ENCODE measurements at places on chromosomes 6 and 20.
A peak's percentile ranks its signal among the peaks of the same experiment; 100 is the strongest.

DNA sequence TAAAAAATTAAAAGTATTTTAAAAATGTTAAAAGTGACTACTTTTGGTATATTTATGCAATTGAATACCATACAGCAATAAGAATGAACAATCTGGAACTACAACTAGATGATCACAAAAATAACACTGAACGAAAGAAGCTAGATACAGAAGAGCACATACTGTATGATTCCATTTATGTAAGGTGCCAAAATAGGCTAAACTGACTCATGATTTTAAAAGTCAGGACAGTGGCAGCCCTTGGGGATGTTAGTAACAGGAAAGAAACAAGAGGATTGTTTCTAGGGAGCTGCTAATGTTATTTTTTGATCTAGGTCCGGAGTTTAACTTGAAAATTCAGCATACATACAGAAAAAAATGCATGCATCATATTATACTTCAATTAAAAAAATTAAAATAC is 42.3 kb downstream of the KIF13A start:
- DNase-seq, result no peak

GRCh38 chr20:49661560-49662329 is 51.9 kb downstream of the B4GALT5 start:
- DNase-seq, result no peak

DNA sequence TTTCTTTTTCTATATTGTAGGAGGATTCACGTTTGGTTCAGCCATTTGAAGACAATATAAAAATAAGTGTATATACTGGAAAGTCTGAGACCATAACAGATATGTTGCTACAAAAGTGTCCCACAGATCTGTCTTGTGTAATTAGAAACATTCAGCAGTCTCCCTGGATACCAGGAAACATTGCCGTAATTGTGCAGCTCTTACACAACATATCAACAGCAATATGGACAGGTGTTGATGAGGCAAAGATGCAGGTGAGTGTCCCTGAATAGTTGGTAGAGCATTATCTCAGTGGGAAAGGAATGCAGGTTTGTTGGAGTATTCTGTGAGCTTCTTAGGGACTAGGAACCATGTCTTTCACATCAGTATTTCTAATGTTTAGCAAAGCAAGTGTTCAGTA is 18.3 kb upstream of the ADGRF4 start:
- DNase-seq, result no peak

- no peak for DNase-seq
These were observed 23.4 kb downstream of the FAM217A start for GRCh38 chr6:4055420-4056041.

DNA sequence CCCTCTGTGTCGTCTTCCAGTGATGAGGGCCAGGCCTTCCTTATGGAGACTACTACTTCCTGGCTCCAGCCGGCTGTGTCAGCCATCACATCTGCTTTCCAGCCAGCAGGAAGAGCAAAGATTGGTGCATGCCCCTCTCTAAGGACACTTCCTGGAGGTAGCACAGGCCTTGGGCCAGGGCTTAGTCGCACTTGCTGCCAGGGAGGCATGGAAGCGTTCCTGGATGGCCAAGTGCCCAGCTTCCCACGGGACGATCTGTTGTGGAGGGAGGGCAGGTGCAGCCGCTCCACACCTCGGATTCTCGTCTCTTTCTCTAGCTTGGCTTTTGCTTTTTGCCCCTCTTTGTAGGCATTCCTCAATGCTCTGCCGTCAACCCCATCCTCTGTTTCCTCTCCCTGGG is 11.9 kb downstream of the ERMARD start:
- no peak for DNase-seq

GRCh38 chr6:16950302-16950701 is 151.5 kb upstream of the STMND1 start:
- no peak for DNase-seq

DNA sequence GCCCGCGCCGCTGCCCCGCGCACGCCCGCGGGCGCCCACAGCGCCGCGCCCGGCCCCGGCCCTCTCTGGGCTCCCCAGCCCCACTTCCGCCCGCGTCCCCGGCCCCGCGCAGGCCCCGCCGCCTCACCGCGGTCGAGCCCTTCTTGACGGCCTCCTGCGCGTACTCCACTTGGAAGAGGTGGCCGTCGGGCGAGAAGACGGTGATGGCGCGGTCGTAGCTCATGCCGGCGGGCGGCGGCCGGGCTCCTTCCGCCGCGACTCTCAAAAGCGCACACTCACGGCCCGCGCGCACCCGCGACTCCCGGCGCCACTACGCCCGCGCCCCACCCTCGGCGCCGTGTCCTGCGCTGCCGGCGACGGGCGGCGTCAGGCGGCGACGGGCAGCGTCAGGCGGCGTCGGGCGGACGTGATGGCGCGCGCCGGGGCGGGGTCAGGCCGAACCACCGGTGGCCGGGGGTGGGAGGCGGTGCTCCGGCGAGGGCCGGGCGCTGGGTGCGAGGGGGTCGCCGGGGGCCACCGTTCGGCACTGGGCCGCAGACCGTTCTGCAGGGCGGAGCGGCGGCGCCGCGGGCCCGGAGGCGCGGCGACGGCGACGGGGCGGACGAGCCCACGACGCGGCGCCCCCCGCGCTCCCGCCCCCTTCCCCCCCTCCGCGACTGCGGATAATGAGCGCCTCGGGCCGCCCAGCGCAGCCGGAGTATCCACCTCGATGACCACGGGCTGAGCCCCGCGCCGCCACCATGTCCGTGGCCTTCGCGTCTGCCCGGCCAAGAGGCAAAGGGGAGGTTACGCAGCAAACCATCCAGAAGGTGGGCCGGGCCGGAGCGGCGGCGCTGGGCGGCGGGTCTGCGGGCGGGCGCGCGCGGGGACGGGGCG is at the start of the genes PSMA7 and SS18L1:
TSS of gene PSMA7 (minus strand) at position 314 of the 876 bp plus-strand sequence. CDS start at position 223, 91 bp downstream.
TSS of gene SS18L1 (plus strand) at position 689 of the 876 bp plus-strand sequence. CDS start at position 741, 52 bp downstream.
- DNase-seq, result peak; percentile 91

Data from germinal center (tissue), 1 donor.